ENCODE measurements at places on chromosomes 1 and 21.

DNA sequence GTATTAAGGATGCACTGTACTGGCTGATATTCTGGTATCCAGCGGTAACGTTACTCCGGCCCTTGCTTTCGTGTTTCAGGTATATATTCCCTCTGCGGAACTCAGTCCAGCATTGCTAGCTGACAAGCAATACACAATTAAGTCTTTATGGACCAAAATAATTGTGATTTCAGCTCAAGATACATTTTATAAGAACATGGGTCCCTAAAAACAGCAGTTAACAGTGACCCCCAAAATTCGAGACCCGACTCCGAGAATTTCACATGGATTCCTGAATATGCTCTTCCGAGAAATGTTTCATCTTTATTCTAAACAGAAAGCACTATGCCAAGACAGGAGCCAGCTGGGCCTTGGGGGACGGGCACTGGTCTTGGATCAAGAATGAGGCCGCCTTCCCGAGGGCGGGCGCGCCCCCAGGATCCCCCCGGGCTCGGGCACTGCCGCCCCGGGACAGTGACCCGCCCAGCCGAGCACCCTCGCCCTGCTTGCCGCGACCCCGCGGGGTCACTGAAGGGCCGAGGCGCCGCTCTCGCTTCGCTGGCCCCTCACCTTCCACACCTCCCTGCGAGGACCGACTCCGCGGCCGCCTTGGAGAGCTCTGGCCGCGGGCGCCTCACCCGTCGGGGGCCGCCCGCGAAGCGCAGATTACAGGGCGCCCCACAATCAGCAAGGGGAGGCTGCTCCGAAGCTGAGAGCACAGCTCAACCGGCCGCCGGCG lies 610 bp downstream of the SCYL3 start:
- DNase-seq, result peak; percentile 41

DNA sequence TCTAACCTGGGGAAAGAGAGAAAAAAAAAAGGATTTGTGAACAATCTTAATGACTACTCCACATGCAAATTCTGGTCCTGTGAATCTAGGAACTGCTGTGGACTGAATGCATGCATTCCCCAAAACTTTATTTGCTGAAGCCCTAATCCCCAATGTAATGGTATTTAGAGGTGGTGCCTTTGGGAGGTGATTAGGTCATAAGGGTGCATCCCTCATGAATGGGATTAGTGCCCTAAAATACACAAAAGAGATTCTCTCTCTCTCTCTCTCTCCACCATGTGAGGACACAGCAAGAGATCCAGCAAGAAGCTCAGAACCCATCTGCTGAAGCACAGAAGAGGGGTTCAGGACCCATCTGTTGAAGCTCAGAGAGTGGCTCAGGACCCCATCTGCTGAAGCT lies 26.2 kb upstream of the KIRREL1 start:
- no peak for DNase-seq

DNA sequence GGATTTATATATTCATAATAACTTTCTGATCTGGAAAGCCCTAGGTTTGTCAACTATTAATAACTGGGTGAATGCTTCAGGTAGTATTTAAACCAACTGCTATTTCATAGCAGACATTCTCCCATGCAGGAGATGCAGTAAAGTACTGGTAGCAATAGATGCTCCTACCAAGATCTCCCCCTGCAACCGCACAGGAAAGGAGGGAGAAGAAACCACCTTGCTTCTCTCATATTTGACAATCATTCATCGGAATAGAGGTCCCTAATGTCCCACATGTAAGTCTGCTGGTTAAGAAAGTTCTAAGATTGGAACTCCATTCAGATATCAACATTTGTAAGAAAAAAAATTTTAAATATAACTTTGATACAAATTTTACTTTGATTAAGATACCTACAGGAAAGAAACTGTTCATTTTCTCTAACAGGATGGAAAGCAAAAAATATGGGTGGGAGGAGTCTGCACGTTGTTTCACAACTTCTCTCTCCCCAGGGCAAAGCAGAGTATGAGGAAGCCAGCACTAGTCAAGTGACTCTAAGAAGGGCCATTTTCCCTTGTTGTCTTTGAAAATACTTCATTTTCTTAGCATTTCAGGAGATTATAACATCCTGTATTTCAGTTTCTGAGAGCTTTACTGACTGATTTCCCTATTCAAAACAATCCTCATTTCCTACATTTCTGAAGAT lies at the start of gene PYHIN1:
TSS of gene PYHIN1 (plus strand) at position 498 of the 683 bp plus-strand sequence. CDS start 5,359 bp downstream, outside the sequence.
- no peak for DNase-seq

DNA sequence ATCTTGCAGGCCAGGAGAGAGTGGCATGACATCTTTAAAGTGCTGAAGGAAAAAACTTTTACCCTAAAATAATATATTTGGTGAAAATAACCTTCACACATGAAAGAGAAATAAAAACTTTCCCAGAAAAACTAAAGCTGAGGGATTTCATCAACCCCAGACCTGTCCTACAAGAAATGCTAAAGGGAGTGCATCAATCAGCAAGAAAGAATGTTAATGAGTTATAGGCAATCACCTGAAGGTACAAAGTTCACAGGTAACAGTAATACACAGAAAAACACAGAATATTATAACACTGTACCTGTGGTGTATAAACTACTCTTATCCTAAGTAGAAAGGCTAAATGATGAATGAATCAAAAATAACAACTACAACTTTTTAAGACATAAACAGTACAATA lies 249.2 kb upstream of the PKN2 start:
- DNase-seq, result no peak

- no peak for DNase-seq
These were observed 21.0 kb downstream of the HSPA13 start for GRCh38 chr21:14361958-14362357.

- DNase-seq, result no peak
These were observed 35.7 kb upstream of the SIM2 start for GRCh38 chr21:36663033-36663855.

DNA sequence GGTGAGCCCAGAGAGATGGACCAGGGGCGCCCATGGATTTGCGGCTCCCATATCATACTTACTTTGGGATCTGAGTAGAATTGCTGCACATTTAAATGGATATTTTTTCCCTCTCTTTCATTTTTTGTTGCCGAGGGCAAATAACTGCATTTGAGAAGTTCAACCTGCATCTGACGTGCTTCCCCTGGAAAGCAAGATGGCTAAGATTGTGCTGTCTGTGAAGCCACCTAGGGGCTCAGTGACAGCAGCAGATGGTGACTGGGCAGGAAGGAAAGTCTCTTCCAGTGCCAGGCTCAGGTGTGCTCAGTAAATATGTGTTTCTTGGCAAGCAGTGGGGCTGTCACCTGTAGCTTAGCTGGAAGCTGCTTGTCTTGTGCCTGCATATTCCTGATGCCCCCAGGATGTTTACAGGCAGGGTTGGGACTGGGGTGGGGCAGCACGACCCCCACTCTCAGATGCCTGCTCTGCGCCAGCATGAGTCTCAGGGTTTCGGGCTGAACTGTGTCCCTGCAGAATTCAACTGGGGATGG lies 59.8 kb upstream of the ETV3 start:
- no peak for DNase-seq

DNA sequence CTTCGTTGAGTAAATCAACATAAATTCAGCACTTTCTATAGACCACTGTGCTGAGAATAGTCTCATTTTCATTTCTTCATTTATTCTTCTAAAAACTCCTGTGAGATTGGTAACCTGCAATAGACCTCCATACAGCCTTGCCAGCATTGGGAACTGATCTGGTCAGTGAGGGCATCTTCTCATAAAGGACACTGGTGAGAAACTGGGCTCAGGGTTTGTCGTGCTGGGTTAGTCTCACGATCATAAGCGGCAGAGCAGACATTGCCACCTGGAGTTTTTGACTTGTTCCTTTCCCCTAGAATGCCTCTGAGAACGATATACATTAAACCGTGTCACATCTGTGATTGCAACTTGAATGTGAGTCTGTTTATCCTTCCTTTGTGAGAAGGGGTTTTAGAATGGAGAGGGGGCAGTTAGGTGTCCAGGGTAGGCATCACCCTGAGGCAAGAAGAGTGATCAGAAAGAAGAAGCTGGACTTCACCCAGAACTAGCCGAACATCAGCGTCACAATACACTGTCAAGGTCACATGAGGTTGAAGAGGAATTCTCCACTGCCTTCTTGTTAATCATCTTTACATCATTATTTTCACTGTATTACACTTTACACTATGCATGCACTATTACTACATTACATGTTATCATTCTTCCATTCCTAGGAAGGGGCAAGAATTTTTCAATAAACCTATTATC lies 1.4 kb upstream of the TTLL7 start:
- DNase-seq, result no peak

DNA sequence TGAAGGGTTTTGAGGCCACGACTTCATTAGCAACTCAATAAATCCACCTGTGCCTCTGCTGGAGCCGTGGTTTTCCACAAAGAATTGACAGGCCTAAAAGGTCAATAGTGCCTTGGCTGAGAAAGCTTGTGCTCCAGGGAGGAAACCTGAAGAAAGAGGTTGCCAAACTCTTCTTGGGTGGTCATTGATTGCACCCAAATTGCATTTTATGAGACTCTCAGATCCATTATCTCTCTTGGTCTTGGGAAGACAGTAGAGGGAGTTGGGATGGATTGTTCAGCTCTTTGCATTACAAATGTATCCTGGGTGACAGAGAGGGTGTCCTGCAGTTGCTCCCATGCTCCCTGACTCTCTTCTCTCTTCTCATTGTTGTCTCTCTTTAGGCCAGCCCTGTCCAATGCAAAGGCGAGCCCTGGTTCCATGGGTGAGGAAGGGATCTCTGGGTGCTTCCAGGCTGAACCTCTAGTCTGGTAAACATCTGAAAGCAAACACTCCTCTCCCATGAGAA lies 46.1 kb upstream of the HTR1D start:
- DNase-seq, result no peak

- DNase-seq, result no peak
These were observed 38.6 kb upstream of the RCAN3 start for GRCh38 chr1:24463776-24464735.

GRCh38 chr1:245652116-245652515 lies 497.3 kb downstream of the KIF26B start:
- no peak for DNase-seq

DNA sequence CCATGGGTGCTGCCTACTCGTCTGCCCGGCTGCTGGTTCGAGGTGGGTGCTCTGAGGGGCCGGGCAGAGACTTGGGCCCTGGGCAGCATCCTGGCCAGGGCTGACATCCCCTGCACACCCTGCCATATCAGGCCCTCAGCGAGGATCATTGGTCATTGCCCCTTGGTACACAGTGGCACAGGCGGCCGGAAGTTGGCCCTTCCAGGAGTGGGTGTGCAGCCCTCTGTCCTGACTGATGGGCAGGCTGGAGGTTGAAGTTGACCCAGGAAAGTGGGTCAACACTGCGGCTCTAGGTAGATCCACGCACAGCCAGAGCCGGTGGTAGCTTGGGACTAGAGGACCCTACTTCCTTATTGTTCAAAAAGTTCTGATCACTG lies 72.9 kb downstream of the TRIM11 start:
- DNase-seq, result no peak

- DNase-seq, result no peak
These were observed 132.4 kb downstream of the DSCAM start for GRCh38 chr21:40714536-40714935.

GRCh38 chr1:109667452-109668122 lies at the start of gene GSTM2:
GSTM2 (plus strand) TSS chr1:109668057; CDS start chr1:109668116, 59 bp downstream.
- peak; percentile 86 for DNase-seq

DNA sequence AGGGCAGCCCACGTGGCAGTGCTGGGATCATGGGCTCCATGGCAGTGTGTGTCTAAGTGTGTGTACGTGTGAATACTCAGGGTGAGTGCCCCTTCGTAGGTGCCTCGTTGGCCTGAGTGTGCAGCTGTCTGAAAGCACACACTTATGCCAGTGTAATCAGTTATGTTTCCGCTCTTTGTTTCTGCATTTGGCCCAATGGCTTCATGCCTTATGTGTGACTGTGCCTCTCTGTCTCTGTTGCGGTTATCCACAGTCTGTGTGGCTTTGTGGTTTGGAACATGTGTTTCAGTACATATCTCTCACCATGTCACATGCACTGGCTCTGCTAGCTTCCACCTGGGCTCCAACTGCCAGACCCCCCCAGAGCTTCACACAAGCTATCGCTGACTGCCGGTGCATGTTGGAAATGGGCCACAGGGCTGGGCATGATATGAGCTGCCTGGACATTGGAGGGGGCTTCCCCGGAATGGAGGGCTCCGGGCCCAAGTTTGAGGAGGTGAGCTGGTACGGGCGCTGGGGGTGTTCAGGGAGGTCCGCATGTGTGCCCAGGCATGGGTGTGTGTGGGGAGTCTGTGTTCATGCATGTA lies 70.3 kb upstream of the TINAGL1 start:
- peak; percentile 43 for DNase-seq

- no peak for DNase-seq
These were observed 13.3 kb upstream of the CPT2 start for GRCh38 chr1:53183095-53183990.

Data from activated naive CD8-positive, alpha-beta T cell treated with anti-CD3 and anti-CD28 coated beads for 36 hours (primary cell).